NCI-H1105 treated with DMSO at 0.1 percent for 48 hours (cell line): ENCODE measurements at places on chromosomes 16 and 17.

DNA sequence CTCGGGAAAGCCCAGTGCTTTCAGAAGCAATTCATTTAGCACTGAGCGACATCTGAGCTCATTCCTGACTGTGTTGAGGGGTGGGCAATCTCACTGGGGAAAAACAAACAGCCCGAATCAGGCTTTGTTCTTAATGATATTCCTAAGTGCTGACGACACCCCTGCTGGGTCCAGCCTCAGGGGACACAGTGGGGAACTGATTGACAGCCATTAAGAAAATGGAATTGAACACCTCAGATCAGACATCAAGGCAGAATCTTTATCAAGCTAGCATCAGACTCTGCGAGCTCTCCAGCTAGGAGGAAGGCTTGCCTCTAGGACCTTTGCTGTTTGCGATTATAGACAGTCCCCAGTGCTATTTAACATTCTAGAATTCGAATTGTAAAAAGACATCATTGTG is 22.5 kb upstream of the LYRM9 start:
- DNase-seq: no peak

- no peak for DNase-seq
Measured at GRCh38 chr17:31488982-31489294, 97.5 kb downstream of the RAB11FIP4 start.

- DNase-seq: no peak
Measured at GRCh38 chr17:17760872-17761550, 75.8 kb downstream of the SREBF1 start.

GRCh38 chr17:32470405-32471167 is 16.2 kb upstream of the CDK5R1 start:
- no peak for DNase-seq

GRCh38 chr17:65629234-65629690 is 67.8 kb upstream of the AXIN2 start:
- peak; percentile 55 for DNase-seq

DNA sequence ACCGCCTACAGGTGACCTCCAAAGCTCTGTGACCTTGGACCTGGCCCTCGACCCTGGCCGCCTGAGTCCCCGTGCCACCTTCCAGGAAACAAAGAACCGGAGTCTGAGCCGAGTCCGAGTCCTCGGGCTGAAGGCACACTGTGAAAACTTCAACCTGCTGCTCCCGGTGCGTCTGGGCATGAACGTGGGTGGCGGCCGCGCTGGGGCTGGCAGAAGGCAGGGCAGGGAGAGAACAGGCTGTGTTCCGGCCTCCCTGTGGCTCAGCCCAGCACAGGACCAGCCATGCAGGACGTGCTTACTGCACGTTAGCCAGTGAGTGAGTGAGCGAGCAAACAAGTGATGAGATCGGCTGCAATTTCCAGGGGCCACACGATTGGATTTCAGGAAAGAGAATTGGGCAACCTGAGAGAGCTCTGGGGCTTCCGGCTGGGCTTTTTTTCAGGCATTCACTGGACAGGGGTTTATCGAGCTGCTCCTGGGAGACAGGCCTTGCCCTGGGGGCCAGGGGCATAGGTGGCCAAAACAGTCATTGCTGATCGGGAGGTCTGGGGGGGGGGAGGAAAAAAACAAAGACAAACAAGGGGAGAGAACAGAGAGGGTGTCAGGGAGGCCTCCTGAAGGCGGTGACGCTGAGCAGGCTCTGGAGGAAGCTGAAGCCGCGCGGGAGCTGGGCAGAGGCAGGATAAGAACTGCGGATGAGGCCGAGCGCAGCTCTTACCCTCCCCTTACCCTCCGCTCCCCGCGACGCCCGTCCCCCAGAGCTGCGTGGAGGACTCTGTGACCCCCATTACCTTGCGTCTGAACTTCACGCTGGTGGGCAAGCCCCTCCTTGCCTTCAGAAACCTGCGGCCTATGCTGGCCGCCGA is 16.9 kb downstream of the ITGAX start:
- DNase-seq: no peak

- DNase-seq: no peak
Measured at GRCh38 chr17:73390851-73391250, 79.0 kb upstream of the CDC42EP4 start.

GRCh38 chr16:49419006-49419405 is 45.4 kb downstream of the C16orf78 start:
- no peak for DNase-seq

DNA sequence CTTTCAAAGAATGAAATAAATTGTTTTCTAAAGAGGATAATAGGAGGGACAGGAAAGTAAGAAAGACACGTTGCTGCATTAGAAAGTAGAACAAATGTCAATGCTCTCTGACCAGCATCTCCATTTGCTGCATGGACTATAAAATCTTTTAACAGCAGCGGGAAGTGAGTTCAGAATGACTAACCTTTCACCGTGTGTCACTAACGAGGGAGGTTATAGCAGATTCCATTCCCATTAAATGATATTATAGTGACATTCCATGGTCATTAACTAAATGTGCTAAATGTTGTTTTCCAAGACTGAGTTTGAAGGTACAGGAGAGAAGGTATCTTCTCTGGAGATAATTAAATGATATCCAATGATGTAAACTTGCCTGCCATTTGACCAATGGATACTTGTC is 127.1 kb upstream of the HS3ST3A1 start:
- no peak for DNase-seq

- DNase-seq: no peak
Measured at GRCh38 chr17:37384560-37385149, 8.9 kb downstream of the C17orf78 start.

- no peak for DNase-seq
Measured at GRCh38 chr17:63196772-63197335, 230.8 kb downstream of the TANC2 start.

GRCh38 chr17:80449930-80450576 is 26.4 kb downstream of the NPTX1 start:
- no peak for DNase-seq

DNA sequence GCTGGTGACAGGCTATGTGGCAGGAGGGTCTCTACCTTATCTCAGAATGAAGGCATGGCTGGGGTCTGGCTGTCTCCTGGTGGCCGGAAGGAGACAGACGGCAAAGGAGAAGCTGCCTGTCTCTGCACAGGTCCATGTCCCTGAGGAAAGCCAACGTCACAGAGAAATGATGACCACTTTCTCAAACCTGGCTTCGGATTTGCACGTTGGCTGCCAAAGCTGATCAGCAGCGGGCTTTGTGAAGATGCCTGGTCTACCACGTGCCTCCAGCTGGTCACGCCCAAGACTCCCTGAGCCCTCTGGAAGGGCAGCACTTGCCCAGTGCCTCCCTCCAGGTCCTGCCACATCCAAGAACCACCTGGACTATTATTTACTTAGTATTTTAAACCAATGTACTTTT is 8.4 kb downstream of the DEXI start:
- DNase-seq: no peak

GRCh38 chr17:55201308-55201932 is 63.3 kb upstream of the HLF start:
- DNase-seq: no peak
